Osteocyte (in vitro differentiated cells): ENCODE measurements at places on chromosomes 7 and 10. TPM values are rescaled to one million over a fixed set of nuclear protein-coding genes. Genes with fewer than 3 reads are reported as not detected.
A peak's percentile ranks its signal among the peaks of the same experiment; 100 is the strongest.

Gene SPAG6
- not detected in 2 replicates for total RNA-seq

DNA sequence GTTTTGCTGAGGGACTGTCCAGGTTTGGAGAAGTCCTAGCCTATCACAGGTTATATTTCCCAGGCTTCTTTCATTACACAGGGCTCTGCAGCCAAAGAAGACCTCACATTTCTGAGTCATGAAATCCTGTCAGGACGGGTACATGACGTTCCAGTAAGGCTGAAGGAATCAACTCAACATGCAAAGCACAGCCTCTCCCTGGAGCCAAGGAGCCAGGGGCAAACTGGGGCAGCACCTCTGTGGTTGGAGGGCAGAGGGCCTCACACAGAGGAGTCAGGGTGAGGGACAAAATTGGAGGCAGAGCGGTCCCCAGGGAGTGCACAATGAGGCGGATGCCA is 116.3 kb upstream of the GDF10 start:
- no peaks in the 10 kb centered on the region for H3K4me1 ChIP-seq
- no peak for DNase-seq
- no peak overlapping the region for H3K4me3 ChIP-seq
- H3K36me3 ChIP-seq, result no peaks in the 10 kb centered on the region
- H3K27me3 ChIP-seq, result peaks cover 4% of the 10 kb centered on the region

DNA sequence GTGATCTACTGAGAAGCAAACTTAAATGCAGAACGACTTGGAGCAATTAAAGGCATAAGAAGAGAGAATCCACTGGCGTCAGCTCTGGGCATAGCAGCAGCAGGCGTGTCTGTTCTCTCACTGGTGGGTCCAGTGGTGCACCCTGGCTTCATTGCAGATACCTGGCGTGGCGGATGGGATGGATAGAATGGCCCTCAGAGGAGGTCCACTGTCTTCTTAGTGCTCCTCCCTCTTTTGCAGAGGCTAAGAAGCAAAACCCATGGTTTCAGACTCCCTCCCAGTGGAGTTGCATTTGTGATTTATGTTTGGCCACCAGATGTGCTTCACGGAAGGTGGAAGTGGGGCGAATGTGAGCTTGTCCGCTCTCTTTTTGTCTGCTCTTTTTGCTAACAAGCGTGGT is 28.4 kb upstream of the PRKAG2 start:
- H3K4me1 ChIP-seq, result no peaks in the 10 kb centered on the region
- H3K27ac ChIP-seq, result no peak overlapping the region
- no peak for DNase-seq
- H3K4me3 ChIP-seq, result no peak overlapping the region

DNA sequence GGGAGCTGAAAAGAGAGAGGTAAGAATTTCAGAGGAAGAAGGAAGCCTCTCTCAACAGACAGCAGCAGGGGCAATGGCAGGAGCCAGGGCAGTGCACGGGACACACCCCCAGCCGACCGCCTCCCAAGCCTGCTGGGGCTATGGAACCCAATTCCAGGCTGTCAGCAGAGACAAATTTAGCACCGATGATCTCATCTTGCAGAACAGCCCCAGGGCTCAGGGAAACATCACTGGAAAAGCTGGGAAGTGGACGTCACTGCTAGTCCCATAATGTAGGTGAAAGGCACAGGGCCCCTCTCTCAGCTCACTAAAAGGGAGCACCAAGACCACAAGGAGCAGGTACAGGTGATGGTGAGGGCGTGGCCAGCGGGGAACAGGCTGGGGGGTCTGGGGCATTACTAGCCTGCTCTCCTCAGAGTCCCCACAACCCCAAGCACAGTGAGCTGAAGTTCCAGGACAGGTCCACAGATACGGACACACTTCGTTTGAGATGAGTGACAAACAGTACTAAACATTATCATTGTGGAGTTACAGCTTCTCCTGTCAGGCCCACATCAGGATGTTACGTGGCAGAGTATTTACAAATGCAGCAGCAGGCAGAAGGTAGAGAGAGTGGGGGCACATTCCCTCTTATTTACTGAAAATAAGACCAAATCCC is 103.7 kb downstream of the PLXNA4 start:
- H3K4me3 ChIP-seq, result no peak overlapping the region
- H3K4me1 ChIP-seq, result peaks cover 41% of the 10 kb centered on the region
- peak; percentile 86 for DNase-seq
- peaks cover 14% of the 10 kb centered on the region for H3K36me3 ChIP-seq

Gene PRSS58
- not detected in 2 replicates for total RNA-seq
